Lower lobe of right lung (tissue), 2 donors: ENCODE measurements at places on chromosomes 5 and 9.

GRCh38 chr5:103923616-103924168, 361.1 kb upstream of the NUDT12 start:
- no peak for DNase-seq

- no peak for DNase-seq
These were observed 116.9 kb upstream of the RAI14 start for GRCh38 chr5:34539183-34539582.

DNA sequence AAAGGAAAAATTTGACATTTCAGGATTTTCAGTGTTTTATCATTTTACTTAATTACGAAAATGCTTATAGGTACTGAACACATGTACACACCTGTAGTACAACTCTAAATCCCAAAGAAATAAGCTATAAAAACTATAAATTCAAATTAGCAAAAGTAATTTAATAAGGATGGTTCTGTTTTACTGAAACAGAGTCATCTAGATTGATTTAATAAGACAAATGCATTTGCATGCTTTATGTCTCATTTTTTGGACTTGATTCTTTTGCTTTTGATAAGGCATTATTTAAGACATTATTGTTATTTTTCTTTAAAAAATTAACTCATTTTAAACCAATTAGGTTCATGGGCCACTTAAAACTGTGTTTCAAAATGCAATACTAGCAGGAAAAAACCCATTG, 201.2 kb downstream of the PIK3R1 start:
- DNase-seq, result no peak

GRCh38 chr9:994005-994404, 17.6 kb downstream of the DMRT3 start:
- DNase-seq, result no peak

DNA sequence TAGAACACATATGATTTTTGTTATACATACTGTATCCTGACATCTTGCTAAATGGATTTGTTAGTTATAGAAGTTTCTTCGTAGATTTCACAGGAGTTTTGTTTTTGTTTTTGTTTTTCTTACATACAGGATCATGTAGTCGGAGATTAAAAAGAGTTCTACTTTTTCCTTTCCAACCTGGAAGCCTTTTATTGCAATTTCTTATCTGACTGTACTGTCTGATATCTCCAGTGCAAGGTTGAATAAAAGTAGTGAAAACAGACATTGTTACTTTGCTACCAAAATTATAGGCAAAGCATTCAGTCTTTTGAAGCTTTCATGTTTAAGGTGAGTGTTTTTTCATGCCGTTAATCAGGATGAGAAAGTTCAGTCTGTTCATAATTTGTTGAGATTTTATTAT, 117.4 kb upstream of the PRSS3 start:
- DNase-seq, result no peak

GRCh38 chr9:17706347-17706746, 127.5 kb downstream of the SH3GL2 start:
- no peak for DNase-seq

- no peak for DNase-seq
These were observed 55.6 kb upstream of the COL5A1 start for GRCh38 chr9:134585746-134586706.

DNA sequence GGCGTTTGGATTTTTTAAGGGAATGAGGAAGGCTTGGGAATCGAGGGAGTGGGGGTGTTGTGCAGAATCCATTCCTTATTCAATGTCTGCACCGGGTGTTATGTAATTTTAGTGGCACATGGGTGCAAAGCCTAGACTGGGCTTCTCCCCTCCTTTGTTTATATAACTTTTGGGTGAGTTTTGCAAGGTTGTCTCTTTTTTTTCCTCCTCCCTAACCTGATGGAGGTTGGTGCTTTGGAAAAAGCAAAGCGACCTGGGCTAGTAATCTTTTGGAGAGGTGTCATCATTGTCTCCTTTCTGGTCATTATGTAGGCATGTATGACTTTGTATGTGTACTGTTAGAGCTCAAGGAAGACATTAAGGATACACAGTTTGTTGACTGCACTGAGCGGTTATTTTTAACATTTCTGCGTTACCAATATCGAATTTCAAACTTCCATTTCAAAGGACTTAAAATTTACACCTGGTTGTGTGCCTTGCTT, 3.1 kb downstream of the SMARCA2 start:
- DNase-seq, result no peak

DNA sequence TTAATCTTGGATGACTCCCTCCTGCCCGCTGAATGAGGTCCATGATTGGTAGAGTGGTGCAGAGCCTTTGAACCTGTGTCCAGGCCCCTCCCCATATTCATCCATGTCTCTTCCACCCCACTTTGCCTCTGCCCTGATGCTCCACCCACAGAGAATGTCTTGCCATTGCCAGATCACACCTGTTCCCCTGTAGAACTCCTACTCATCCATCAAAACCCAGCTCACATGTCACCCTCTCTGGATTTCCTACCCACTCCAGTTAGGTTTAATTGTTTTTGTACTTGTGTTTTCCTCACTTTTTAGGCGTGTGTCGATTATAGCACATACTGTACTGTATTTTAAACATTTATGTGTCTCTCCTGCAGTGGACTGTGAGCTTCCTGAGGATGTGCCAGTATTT, 107.0 kb upstream of the CTSL start:
- no peak for DNase-seq

- no peak for DNase-seq
These were observed 449.1 kb downstream of the PSAT1 start for GRCh38 chr9:78746010-78746409.

GRCh38 chr5:166486348-166486747, 1805.1 kb upstream of the WWC1 start:
- DNase-seq, result no peak

DNA sequence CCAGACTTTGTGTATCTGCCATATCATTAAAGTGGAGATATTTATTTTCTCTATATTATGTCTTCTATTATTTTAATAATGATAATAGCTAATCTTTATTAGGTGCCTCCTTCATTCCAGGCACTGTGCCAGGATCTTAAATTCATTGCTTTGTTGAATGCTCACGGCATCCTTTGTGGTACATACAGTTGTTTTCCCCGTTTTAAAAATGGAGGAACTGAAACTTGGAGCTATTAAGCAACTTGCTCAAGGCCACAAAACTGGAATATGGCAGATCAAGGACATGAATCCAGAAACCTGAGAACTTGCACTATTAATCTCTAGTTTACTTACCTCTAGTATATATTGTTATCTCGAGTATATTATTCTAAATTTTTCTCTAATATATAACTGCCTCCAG, 41.5 kb upstream of the PPP3R2 start:
- DNase-seq, result no peak

GRCh38 chr9:126671381-126671831, 57.7 kb downstream of the LMX1B start:
- DNase-seq, result no peak

DNA sequence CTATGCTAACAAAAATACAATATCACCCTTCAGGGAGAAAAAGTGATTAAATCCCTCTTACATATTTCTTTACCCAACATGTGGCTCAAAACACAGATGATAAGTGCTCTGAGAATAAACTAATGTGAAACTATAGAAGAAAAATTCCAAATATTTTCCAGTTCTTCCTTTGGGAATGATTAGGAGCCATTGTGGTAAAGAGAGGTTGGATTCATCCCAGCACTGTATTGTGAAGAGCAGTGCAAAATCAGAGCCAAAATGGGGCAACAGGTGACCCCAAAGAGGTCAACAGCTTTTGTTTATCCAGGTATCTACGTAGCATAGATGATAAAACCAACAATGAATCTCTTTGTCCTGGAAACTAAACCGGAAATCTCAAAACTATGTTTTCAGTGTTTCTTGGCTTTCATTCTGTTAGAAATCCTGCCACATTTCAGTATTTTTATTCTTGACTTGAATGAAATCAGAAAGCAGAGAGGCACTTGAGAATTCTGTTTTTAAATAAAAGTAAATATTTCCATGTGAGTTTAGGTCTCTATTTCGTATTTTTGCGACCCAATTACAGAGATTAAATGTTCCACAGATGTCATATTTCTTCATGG, 120.4 kb upstream of the FST start:
- DNase-seq, result no peak

GRCh38 chr9:87016681-87017080, 69.4 kb upstream of the GAS1 start:
- no peak for DNase-seq

DNA sequence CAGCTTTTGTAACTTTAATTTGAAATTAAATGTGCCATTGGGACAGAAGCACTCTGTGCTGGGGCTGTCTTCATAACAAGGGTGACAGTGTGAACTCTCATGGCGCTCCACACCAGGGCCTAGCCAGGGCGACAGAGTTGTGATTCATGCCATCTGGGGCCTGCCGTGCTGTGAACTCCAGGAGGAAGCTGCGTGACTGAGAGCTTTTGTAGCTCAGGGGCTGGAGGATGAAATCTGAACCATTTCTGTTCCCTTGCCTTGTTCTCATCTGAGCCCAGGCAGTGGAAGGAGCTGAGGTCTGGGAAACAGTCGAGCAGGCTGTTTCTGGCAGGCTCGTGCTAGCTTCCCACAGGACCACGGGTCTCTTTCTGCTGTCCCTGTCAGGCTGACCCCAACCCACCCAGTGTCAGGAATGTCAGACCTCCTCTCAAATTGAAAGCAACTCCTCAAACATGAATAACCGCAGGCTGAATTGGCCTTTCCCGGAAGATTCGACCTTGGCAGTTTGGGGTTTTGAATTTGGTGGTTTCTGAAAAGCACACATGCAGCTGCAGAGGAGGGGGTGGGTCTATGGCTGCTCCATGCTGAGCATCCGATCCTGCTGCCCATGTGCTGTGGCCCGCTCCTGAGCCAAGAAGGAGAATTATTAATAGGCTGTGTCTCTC, 69.2 kb upstream of the RPS23 start:
- no peak for DNase-seq

DNA sequence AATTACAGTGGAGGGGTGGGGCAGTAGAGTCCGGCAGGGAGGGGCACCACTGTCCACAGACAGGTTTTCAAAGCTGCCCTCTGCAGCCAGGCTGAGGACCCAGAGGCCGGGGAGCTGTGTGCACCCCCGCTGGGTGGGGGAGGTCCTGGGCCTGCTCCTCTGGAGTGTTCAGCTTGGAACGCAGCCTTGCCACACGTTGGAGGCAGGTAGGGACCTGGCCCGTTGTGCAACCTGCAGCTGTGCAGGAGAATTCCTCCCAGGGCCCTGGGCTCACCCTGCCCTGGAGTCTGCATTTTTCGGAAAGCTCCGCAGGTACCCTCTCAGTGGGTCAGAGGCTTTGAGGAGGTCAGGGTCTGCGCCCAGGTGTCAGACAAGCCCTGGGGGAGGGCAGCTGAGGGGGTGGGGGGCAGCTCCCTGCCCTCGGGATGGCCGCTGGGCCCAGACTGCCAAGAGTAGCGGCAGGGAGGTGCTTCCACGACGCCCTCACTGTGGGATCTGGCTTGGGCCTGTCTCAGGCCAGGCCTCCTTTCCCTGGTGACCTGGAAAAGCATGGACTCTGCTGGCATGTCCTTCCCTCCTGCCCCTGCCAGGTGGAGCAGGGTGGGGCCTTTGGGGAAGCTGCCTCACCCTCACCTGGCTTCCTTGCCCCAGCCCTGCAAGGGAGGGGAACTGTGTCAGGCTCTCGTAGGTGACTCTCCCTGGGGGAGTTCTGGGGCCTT, 29.5 kb downstream of the RXRA start:
- peak; percentile 85 for DNase-seq

DNA sequence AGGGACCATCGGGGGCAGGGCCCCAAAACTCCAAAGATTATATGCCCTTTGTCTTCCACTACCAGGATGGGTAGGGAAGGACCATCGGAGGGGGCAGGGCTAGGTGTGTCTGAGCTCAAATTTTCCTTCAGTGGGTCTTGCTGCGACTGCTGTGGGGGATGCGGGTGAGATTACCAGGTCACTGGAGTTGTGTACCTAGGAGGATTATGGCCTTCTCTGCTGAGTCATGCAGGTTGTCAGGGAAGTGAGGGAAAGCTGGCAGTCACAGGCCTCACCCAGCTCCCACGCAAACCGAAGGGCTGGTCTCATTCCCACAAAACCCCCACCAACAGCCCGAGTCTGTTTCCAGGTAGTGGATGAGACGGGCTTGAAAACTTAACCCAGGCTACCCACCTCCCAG, 489.4 kb downstream of the ZNF608 start:
- DNase-seq, result no peak

- DNase-seq, result no peak
These were observed 179.1 kb upstream of the FBXL7 start for GRCh38 chr5:15320871-15321270.

- no peak for DNase-seq
These were observed 496.1 kb downstream of the NFIB start for GRCh38 chr9:13817754-13818278.

DNA sequence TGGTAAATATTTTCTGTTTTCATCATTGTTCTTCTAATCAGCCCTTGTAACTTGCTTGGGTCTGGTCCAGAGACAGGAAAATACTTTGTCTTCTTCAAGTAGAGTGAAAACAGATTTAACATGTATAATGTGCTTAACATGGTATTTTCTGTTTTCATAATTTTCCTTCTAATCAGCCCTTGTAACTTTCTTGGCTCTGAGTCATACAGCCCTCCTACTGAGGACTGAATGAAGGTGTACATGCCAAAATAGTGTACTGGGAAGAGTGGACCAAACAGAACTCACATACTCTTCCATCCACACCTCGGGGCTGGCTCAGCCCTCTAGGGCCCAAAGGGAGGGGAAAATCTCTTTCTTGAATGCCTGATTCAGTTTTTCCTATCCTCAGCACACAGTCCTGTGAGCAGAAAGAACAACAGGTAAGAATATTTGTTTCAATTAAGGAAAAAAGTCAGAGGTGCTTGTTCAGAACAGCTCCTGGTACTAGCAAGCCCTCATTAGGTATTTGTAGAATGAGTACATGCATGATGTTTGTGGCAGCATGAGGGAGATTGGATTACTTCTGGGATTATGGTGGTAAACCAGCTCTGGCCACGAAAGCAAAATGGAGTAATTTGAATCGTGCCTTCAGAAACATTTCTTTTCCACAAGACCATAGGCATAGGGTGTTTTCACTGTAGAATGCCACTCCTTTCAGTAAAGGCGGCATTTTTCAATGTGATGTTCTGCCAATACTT, 24.2 kb upstream of the MACIR start:
- no peak for DNase-seq

DNA sequence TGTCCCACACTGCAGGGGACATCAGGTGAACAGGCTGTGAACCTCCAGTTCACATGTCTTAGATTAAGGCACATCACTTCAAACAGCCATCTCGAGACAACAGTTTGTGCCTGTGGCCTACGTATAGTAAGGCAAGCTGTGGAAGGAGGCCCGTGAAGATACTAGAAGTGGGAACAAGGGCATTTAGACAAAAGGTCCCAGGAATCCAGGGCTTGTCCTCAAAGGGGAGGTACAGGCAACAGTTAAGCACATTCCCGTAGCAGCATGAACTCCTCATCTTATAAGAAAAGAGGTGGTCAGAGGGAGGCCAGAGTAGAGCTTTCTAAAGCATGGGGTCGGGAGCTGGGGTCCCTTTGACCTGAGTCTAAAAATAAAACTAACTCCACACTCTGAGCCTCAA, 122.5 kb upstream of the TRPM3 start:
- no peak for DNase-seq
